Kidney glomerular epithelial cell (primary cell): ENCODE measurements at places on chromosomes 6 and 20.

DNA sequence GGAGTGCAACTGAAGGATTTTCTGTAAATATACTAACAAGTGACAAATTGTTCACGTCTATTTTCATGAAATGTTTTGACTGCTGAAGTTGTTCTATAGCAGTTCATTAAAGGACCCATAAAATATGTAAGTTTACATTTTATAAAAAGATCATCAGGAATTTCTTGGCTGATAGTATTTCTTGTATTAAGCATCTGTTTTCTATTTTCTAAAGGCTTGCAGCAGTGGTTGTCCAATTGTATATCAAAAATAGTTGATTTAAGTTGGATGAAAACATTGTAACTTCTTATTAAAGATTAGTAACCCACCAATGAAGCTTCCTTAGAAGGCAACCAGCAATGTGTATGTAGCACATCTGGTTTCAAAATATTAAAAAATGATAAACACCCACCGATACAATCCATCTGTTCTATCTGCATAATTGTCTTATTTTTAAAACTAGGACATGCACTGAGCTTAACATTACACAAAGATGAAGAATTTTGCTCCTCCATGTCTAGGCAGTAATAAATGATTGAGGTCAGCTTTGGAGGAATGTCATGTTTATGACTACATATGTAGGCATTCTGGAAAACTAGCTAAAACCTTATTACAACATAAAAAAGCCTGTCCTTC, 301.3 kb upstream of the TCF21 start:
- DNase-seq = peak; percentile 43

DNA sequence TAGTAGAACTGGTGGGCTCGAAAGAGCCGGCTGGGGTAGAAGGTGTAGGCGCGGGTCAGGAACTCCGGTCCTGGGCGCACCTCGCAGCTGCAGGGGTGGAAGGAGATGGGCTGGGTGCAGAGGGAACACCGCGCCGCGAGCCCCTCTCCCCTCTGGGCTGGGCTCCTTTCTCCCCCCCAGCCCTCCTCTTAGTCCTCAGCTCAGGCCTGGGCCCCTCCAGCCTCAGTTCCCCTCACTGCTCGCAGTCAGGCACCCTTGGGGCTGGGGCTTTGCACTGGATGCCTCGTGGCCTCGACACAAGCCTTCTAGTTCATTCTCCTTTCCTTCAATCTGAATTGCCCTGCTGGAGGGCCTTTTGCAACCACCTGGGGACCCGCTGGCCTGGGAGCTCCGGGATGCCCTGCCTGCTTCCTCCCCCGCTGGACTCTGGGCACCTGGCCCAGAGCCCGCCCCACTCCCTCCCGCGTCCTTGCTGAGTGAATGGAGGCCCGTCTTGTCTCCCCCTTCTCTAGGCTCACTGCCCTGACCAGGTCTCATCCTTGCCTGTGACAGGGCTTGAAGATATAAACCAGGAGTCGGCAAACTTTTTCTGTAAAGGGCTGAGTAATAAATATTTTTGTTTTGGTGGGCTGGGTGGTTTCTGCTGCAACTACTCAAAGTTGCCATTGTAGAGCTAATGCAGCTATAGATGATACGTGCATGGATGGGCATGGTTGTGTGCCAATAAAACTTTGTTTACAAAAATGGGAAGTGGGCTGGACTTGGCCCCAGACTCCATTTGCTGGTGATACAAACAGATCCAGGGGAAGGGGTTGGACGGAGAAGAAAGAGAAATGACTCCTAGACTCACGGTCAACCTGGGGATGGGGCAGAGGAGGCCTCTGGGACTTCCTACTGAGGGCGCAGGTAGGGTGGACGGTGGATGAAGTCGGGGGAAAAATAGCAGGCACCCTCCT, 47.3 kb downstream of the APCDD1L start:
- DNase-seq = no peak

DNA sequence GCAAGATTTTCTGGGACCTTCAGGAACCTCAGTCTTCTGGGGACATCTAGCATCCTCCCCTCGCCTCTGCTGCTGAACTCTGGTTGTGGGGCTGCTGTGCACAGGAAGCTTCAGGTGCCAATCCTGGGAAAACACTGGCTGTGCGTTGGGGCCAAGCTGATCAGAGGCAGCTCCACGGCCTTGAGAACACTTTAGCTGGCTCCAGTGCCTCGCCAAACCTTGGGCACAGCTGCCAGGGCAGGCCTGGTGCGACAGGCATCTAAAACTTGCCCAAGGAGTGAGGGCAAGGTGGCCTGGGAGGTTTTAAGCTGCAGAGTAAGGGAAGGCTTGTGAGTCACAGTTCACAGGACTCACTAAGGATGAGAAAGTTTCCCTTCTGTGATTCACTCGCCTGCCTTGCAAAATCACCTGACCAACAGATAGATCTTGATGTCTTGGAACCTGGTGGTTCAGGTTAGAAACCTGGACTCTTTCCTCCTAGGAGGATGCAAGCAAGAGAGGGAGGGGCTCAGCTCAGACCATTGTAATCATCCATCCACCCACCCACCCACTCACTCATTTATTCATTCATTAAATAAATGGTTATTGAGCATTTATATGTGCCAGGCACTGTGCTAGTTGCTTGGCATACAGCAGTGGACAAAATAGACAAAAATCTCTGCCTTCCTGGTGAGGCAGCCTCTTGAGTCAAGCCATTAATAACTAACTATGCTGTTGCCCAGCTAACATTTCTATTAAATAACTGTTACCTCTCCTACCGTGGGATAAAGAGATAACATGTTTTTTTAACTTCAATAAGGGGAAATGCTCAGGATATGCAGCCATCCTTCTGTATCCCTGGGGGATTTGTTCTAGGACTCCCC, 2.5 kb upstream of the SPATS1 start:
- DNase-seq = peak; percentile 80

DNA sequence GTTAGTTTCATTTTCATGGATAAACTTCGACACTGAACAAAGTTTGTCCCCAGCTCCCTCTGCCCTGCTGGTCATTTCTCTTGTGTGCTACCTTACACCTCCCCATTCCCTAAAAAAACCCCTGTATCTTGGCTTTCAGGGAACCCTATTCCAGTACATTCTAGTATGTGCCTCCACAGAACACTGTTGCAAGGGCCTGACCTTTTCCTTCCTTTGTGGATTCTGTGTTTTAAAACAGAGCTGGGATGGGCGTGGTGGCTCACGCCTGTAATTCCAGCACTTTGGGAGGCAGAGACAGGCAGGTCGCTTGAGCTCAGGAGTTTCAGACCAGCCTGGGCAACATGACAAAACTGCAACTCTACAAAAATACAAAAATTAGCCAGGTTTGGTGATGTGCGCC, 20.6 kb upstream of the QKI start:
- DNase-seq = no peak

GRCh38 chr6:36124881-36125280, 5.4 kb upstream of the MAPK13 start:
- no peak for DNase-seq

DNA sequence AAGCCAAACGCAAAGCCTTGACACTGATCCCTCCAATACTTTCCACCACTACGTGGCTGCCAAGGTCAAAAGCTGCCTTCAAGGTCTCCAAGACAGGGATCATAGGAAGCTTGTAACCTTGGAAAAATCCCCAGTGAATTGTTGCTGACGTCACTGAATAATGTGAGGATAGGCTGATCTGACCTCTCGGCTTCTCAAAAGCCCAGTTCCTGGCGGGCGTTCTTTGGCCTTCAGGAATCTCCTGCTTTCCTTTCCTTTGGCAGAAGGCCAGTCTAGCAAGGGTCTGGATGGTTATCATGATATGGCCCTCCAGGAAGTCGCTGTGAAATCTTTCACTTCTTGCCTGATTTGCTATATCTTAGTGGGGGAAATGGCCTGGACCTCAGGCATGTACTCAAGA, 61.4 kb upstream of the TNFAIP3 start:
- DNase-seq = no peak

DNA sequence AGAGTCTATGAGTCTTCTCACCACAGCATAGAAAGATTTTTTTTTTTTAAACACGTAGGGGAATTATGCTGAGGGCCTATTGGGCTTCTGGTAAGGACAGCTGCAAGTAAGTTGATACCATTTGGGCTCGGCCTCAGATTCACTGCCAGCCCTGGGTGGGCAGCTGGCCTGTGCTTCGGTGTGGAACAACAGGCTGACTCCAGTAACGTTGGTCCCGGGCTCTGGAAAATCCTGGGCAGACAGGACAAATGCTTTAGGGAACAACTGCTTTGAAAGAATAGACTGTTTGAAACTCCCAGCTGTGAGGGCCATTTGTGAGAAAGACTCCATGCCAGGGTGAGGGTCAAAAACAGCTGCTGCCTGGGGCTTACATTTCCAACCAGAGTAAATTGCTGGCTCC, 366.5 kb downstream of the QKI start:
- DNase-seq = no peak

- DNase-seq = no peak
These were observed 195.4 kb downstream of the TBX18 start for GRCh38 chr6:84568971-84569370.

DNA sequence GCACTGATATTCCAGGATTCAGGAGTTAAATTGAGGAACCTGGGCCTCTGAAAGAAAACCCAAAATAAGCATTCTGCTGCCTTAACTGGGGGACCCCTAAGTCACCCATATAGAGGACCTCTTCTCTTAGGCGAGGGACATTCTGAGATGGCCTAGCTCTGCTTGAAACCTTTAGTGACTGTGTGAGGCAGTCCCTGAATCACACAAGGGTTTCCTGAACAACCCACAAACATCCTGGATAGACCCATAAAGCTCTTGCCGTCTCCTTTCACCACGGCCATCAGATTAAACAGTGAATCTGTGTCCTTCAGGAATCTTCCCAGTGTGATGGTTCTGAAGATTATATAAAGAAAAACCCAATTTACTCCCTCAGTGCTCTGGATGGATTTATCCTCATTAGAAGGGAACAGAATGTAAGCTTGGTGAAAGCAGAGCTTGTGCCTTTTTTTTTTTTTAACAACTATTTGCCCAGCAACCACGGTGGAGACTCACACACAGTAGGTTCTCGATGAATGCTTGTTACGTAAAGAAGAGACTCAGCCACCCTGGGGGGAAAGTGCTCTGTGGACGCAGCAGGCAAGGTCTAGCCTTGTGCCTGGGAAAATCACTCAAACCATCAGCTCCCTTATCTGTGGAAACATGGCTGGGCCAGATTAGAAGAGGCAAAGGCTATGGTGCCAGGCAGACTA, 39.1 kb upstream of the SIRPG start:
- no peak for DNase-seq

DNA sequence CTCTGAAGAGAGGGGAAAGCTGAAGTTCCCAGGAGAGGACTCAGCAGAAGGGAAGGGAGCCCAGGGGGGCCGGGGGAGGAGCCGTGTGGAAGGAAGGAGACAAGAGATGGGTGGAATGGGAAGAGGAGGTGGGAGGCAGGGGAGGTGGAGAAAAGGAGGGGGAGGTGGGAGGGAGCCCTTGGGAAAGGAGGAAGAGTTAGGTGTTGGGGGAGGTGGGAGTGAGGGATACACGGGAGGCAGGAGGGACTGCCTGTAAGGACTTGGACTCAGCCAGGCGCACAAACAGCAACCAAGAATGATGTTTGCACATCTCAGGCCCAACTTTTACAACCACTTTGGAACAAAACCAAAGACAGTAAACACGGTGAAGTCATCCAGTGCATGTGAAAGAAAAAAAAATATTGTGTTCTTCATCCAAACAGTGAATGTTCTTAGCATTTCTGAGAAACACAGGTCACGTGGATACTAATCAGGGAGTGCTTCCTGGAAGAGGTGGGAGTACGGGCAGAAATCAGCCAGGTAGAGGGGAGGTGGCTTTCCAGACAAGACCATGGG, 17.4 kb upstream of the LSM14B start:
- peak; percentile 15 for DNase-seq

- DNase-seq = no peak
These were observed 298.4 kb downstream of the TRDN start for GRCh38 chr6:123338394-123338793.

DNA sequence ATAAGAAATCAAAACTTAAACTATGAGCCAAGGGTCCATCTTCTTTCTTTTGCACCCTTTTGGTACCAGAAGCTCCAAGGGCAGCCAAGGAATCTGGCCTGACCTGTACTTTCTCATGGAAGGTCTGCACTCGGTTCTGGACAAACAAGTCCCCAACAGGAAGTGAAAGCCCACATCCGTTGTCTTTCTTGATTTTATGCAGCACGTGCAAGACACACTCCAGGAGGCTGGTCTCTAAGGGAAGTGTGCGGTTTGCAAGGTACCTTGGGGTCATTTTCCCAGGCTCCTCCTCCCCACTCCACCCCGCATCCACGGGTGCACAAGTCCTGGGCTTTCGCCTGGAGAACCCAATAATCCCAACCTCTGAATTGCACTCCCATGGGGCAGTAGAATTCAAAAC, 101.9 kb downstream of the NFATC2 start:
- DNase-seq = no peak

DNA sequence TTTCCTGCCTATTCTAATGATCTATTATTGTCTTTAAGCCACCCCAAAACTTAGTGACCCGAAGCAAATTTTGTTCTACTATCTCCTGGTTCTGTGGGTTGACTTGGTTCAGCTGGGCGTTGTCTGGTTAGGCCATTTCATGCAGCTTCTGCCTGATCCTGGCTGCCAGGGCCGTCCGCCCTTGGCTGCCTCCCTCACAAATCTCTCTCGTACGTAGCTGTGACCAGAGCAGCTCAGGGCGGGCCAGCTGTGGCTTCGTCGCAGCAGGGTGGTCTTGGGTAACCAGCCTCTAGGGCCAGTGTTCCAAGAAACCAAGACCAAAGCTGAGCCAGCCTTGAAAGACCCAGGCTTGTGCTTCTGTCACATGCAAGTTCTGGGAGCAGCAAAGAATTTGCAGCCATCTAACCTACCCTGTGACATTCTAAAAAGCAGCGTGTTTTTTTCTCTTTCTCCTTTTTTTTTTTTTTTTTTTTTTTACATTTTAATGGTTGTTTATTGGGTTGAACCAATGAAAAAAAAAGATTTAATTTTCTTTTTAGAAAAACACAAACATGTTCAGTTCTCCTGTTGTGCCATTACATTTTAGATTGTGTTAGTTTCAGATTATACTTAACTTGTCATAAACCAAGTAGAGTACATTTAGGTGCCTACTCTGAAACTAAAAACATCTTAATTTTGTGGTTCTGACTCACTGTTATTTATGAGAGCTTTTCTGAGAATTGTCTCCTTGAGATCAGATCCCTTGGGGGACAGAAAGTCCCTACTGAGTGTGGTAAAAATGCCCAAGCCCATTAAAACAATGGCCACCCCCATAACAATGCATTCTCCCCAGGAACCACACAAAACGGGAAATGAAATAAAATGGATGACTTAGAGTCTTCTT, 83.9 kb downstream of the ZDHHC14 start:
- DNase-seq = no peak

GRCh38 chr6:150949526-150949925, 84.0 kb downstream of the MTHFD1L start:
- DNase-seq = no peak

- DNase-seq = no peak
These were observed 708 bp downstream of the WDR46 start for GRCh38 chr6:33288141-33288920.

GRCh38 chr20:44089987-44090674, 96.9 kb downstream of the JPH2 start:
- DNase-seq = no peak

GRCh38 chr6:148835920-148836441, 89.2 kb downstream of the UST start:
- no peak for DNase-seq
